ENCODE measurements at places on chromosomes 12 and 14. TPM values are rescaled to one million over a fixed set of nuclear protein-coding genes. Genes with fewer than 3 reads are reported as not detected.

Gene RFX4
- not detected for total RNA-seq

Gene TRPV4
- 0.09 TPM for total RNA-seq

Gene BATF
- total RNA-seq, result not detected

Gene NDRG2
- total RNA-seq, result 2.7 TPM

Gene WASHC3
- total RNA-seq, result 31.3 TPM

Gene TAS2R8
- total RNA-seq, result not detected

Gene HOXC13
- total RNA-seq, result 16.4 TPM

Gene FAM186B
- 0.16 TPM for total RNA-seq

Gene CLMN
- 6.6 TPM for total RNA-seq

Gene ART4
- total RNA-seq, result not detected

Gene TAS2R20
- not detected for total RNA-seq

Gene C1QL4
- total RNA-seq, result 5.7 TPM

Gene ZNF84
- total RNA-seq, result 9.3 TPM

Gene TPPP2
- not detected for total RNA-seq

Gene KRT83
- 7.2 TPM for total RNA-seq

Gene DPPA3
- not detected for total RNA-seq

Gene LARP4
- 46.9 TPM for total RNA-seq

Gene IL31
- total RNA-seq, result not detected

Gene LRRC9
- total RNA-seq, result not detected

Gene PPP2R5C
- total RNA-seq, result 69.3 TPM

Gene CISTR
- total RNA-seq, result not detected

Gene CIDEB
- 0.32 TPM for total RNA-seq

Gene TBPL2
- total RNA-seq, result not detected

Gene RERG
- 0.20 TPM for total RNA-seq

Gene PSMD9
- 127 TPM for total RNA-seq

Gene GALNT9
- 4.8 TPM for total RNA-seq

Gene ZDHHC22
- 0.18 TPM for total RNA-seq

Gene RNASE4
- total RNA-seq, result 7.1 TPM

Gene ADAM21
- total RNA-seq, result 0.05 TPM

Gene RABGGTA
- total RNA-seq, result 17.2 TPM

Gene KRT81
- 4,063 TPM for total RNA-seq

Gene CD69
- total RNA-seq, result 0.16 TPM

Gene GALNT16
- 3.7 TPM for total RNA-seq

Gene PTCSC3
- total RNA-seq, result not detected

Gene LAG3
- total RNA-seq, result 2.1 TPM

Gene MDGA2
- not detected for total RNA-seq

Gene CHGA
- total RNA-seq, result 1.5 TPM

Gene CLEC9A
- not detected for total RNA-seq

Gene AVPR1A
- total RNA-seq, result not detected
